Activated CD4-positive, alpha-beta T cell treated with anti-CD3 and anti-CD28 coated beads, Interleukin-2, amount 50 U/mL, for 16 hours (primary cell): ENCODE measurements at places on chromosomes 7 and 10.

DNA sequence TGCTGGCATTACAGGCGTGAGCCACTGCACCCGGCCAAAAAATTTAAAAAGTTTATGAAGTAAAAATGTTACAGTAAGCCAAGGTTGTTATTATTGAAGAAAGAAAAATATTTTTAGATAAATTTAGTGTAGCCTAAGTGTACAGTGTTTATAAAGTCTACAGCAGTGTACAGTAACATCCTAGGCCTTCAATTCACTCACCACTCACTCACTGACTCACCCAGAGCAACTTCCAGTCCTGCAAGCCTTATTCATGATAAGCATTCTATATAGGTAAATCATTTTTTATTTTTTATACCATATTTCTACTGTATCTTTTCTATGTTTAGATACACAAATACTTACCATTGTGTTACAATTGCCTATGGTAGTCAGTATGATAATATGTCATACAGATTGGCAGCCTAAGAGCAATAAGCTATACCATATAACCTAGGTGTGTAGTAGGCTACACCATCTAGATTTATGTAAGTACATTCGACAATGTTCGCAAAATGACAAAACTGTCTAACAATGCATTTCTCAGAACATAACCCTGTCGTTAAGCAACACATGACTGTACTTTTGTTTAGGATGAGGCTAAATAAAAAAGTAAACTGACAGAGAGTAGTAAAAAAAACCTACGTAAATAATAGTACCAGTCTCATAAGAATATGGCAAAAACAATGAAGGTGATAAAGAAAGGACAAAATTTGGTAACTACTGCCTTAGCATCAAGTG lies 77.8 kb upstream of the FAM133B start:
- no peak for DNase-seq

- DNase-seq: no peak
Observed at GRCh38 chr7:13872709-13873108, 116.8 kb downstream of the ETV1 start.

DNA sequence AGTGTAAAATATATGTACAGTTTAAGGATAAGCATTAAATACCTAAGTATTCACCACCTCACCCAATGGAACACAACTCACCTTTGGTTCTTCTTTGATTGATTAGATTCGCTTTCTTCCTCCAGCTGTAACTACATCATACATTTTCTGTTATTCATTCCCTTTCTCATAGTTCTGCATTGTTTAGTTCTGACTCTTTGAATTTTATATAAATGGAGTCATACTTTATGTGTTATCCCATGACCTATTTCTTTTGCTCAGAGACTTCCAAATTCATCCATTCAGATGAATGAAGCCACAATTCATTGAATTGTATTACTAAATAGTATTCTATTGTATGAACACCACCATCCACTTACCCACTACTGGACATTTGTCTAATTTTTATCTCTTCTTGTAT lies 12.3 kb downstream of the THNSL1 start:
- no peak for DNase-seq

DNA sequence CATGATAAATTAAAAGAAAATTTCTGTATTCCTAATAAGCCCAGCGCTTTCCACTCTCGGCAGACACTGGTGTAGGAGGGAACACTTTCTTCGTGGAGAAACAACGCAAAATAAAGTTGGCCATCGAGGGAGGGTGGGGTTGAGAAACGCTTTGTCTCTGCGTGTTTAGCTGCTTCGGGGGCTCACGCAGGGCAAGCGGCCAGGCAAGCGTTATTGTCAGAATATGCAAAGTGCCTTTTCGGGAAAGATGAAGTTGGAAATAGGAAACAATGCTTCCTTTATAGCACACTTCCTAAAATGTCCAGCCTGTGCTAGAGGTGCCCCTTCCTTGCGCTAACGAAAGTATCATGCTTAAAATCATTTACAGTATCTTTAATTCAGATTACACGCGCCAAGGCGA lies 1.9 kb upstream of the EBF3 start:
- DNase-seq: no peak

DNA sequence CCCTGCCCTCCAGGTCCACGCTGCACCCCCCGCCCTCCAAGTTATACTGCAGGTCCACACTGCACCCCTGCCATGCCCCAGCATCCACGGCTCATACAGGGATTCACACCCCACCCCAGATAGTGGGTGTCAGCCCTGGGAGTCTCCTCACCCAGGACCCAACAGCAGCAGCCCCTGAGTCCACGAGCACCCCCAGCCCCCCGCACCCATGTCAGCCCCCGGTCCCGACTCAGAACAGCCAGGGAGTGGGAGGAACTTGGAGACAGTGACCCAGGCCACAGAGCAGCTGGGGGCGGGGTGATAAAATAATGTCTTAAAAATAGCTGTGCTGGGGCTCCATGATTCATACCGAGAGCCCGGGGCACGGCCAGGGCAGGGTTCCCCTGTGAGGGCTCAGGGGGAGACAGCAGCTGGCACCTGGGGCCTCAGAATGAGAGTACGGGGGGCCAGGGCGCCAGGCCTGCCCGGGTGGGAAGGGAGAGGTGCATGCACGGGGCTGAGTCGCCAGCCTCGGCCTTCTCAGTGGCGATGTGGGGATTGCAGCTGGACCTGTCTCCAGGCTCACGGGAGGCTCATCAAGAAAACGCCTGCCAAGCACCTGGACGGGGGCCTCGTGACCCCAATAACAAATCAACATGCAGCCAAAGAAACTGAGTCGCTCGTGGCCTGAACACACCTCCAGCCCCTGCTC lies 29.8 kb downstream of the ADAP1 start:
- peak; percentile 76 for DNase-seq

DNA sequence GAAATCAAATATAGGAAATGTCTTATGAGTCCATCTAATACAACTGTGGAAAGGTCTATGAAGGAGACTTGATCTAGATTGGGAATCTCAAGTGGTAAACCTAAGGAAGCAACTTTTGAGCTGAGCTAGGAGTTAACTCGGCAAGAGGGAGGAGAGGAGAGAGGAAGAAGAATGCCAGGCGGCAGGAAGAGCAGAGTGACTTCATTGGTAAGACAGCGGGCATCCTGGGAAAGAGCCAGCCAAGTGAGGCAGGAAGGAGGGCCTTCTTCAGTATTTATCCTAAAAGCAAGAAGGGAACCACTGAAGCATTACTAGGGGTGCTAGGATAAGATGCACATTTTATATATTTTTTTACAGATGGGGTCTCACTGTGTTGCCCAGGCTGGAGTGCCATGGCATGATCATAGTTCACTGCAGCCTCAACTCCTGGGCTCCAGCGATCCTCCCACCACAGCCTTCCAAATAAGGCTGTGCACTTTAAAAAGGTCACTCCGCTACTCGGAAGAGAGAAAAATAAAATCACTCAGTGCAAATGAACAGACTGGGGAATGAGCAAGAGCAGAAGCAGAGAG lies 2.0 kb downstream of the BCL7B start:
- DNase-seq: no peak

GRCh38 chr10:114719311-114719710 lies 61.2 kb upstream of the ABLIM1 start:
- no peak for DNase-seq

DNA sequence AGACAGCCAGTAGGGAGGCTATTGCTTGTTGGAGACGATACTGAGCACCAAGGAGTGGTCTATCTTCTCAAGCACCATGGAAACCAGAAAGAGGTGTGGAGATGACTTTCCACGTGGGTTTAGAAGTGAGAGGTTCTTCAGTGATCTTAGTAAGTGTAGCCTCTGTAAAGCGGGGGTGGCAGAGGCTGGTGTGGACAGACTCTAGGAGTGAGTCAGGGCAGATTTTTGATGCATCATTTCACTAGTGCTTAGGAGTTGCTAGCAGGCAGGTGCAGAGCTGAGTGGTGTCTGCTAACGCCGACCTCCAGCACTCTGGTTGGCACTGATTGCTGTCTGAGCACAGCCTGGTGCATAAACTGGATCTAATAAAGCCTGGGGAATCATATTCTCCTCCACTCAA lies 78.4 kb upstream of the ADO start:
- peak; percentile 92 for DNase-seq

DNA sequence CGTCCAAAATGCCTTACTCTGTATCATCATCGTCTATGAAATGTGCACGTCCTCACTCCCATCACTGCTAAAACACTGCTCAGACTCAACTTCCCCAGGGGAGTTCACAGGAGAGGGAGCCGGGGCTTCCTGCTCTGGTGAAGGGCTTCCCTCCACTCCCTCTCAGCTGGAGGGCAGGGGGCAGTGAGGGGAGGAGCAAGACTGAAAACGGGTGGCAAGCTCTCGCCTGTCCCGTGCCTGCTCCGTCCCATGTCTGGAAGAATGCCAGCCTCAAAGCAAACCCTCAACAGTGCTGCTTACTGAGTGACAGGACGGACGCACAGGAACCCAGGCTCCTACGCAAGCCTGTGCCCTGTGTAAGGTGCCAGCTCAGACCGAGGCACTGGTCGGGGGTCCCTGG lies 25.1 kb downstream of the PRKAG2 start:
- DNase-seq: no peak

DNA sequence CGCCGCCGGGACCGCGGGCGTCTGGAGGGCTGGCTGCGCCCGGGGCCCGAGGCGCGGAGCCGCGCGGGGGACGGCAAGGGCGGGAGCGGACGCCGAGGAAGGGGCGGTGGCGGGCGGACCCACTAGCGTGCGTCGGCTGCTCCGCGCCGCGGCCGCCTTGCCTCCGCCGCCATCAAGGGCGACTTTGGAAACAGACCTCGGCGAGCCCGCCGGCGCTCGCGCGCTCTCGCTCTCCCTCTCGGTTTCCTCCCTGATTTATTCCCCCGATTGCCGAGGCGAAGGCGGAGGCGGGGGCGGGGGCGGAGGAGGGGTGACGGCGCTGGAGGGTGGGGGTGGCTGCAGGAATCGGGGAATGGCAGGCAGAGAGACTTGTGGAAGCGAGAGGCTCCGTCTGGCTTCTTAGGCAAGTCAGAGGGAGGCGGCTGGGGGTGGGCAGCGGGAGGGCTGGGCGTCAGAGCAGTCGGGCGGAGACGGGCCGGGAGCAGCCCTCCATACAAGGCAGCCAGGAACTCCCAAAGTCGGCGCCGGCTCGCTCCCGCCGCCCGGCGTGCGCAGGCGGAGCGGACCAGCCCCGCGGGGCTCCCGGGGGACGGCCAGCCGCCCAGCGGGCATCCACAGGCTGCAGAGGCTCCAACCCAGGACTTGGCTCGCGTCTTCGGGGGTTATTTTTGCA lies at the start of gene CACNA2D1:
Gene CACNA2D1, minus strand, starts transcription at position 231 of the 673 bp plus-strand sequence.
- no peak for DNase-seq

DNA sequence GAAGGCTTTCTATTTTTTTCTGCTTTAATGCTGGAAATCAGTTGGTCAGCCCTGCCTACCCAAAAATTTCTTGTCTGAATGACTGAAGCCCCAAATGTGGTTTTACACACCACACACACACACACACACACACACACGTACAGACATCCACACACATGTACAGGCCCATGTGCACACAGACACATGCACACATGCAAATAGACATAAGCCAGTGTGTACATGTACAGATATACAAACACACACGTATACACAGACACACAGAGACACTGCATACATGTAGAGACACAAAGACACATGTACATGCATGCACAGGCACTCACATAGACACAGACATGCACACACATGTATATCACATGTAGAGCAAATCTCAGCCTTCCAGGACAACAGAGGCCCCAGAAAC lies 54.2 kb downstream of the TBATA start:
- DNase-seq: no peak

- no peak for DNase-seq
Observed at GRCh38 chr7:47478926-47479711, 102.8 kb downstream of the TNS3 start.

GRCh38 chr7:51031791-51032515 lies 249.3 kb upstream of the GRB10 start:
- DNase-seq: no peak

DNA sequence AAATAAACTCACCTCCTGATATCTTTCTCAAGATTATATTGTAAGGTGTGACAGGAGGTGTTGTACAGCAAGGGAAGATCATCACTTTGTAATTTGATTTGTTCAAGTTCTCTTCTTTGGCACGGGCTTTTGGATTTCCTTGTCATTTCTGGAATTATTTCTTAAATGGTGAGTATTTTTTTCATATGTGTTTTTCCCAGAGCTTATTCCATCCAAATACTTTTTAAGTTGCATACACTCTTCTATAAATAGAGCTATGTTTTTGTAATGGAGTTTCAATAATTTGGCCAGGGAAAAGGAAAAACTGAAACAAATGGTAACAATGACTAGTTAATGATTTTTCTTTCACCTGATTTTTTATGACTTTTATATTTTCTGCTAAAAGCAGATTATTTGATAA lies 92.5 kb downstream of the CFAP58 start:
- DNase-seq: no peak

DNA sequence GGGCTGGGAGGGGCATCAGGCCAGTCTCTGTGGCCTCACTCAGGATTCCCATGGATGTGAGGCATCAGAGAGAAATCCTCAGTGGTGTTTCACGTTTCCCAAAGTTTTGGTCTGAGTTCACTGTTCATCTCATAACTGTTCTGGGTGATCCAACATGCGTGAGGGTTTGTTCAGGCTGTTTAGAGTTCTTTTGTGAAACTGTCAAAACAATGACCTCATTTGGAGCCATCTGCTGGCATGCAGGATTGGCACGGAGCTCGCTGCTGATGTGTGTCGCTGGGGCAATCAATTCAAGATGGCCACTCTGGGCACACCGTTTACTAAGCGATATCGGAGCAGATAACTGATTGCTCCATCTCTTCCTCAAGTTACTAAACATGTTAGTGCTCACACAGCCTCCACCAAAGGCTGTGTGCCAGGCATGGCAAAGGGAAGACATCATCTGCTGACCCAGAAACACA lies 365.6 kb downstream of the WDR11 start:
- DNase-seq: no peak

GRCh38 chr7:67870396-67870795 lies 873.8 kb downstream of the TYW1 start:
- no peak for DNase-seq

DNA sequence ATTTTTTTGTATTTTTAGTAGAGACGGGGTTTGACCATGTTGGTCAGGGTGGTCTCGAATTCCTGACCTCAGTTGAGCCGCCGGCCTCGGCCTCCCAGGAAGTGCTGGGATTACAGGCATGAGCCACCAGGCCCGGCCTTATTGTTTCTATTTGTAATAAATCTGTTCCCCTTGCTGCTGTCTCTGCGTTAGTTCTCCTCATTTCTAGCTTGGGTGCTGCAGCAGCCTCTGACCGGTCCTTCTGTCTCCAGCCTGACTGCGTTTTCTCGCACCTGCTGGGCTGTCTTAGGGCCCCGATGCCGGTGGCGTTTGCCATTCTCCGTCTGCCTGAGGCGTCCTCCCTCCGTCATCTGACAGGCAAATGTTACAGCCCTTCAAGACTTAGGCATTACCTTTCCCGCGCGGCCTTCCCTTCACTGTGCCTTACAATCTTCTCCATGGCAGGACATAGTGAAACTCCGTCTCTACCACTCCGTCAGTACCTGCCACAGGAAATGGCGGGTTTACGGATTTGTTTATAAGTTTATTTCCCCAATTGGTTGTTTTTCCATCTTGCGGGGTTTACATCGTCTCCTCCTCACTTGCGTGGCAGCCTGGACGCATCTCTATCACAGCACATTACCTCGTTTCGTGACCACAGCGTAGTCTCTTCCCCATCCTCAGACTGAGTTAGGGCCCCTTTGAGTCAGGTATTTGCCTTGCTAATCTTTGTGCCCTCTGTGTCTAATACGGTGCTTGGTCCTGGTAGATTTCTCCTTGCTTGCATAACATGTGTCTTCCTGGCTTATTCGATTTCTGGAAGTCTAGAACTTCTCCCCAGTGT lies 2.3 kb upstream of the GIMAP8 start:
- no peak for DNase-seq
